Glutamatergic neuron (in vitro differentiated cells): ENCODE measurements at places on chromosomes 11 and 22. TPM values are rescaled to one million over a fixed set of nuclear protein-coding genes. Genes with fewer than 3 reads are reported as not detected.

PIK3IP1 gene
- total RNA-seq, result 38.8 TPM

MS4A13 gene
- not detected for total RNA-seq

TRIM51 gene
- 0.37 TPM for total RNA-seq

RASSF10 gene
- not detected for total RNA-seq

SLCO2B1 gene
- total RNA-seq, result not detected

- no peak for DNase-seq
These were observed 11.7 kb downstream of the EIF3L start for GRCh38 chr22:37860796-37861421.

DNA sequence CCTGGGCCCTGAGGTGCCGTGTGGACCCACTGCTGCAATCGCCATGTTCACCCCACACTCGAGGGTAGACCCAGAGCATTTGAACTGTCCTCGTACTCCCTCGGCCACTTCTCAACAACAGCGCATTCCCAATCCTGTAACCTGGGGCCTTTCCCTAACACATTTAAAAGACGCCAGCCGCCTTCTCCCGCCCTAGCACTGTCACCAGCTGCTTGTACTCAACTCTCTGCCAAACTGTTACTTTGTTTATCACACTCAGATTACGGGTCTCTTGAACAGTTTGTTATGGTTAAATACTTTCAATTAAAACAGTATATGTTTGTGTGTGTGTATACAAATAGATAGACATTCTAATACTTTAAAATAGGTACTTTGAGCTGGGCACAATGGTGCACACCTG, 20.7 kb downstream of the CDKN1C start:
- DNase-seq, result no peak

DNA sequence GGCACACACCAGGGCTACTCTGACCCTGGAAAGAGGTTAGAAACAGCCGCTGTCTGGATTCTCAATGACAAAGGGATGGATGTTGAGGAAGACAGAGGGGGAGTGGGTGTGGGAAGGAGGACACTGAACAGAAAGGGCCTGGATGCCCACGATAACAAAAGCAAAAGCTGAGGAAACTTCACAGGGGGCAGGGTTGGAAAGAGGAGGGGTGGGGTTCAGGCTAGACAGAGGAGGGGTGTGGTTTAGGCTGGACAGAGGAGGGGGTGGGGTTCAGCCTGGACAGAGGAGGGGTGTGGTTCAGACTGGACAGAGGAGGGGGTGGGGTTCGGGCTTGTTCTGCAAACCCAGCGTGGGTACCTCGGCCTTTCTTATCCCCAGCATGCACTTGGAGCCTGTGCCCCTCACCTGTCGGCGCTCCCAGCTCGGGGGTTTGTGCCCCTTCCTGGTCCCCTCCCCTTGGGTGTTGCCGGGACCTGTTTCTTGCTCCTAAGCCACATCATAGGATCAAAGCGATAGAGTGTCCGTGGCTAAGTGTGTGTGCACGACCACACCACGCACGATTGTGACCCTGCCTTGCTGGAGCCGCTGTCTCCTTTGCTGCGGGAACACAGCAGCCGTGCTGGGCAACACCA, 75.6 kb downstream of the BRD1 start:
- DNase-seq, result no peak

- no peak for DNase-seq
These were observed 35.9 kb downstream of the MYO18B start for GRCh38 chr22:25777870-25778269.

GRCh38 chr11:10122326-10123197, 171.5 kb downstream of the SBF2 start:
- DNase-seq, result no peak

DNA sequence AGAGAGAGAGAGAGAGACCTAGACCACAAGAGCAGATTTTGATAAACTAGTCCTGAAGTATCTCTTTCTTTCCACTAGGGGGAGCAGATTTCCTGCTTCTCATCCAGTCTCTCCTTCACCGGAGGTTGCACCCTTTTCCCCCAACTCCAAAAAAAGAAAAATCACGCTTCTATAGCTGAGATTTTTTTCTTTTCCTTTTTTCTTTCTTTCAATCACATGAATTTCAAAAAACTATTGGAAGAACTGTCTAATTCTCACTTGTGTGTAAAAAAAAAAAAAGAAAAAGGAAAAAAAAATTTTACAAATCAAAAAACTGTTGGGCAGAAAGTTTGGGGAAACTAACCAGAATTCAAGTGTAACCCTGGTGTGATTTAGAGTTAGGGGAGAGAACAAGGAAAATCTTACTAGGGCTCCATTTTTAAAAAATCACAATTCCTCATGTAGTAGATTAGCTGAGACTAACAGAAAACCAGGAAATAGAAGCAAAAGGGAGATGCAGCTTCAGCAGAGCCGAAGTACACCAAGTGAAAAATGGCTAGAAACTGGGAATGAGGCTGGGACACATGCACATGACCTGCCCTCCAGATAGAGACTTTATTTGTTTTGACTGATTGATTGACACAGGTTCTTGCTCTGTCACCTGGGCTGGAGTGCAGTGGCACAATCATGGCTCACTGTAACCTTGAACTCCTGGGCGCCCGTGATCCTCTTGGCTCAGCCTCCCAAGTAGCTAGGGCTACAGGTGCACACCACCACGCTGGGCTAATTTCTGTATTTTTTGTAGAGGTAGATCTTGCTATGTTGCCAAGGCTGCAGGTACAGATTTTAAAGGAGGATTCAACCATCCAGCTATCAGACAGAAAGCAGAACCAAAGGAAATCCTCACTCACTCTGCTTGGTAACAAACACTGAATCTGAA, 27.1 kb downstream of the SDHD start:
- DNase-seq, result no peak

- peak; percentile 75 for DNase-seq
These were observed 26.5 kb upstream of the UBASH3B start for GRCh38 chr11:122628810-122629555.

DNA sequence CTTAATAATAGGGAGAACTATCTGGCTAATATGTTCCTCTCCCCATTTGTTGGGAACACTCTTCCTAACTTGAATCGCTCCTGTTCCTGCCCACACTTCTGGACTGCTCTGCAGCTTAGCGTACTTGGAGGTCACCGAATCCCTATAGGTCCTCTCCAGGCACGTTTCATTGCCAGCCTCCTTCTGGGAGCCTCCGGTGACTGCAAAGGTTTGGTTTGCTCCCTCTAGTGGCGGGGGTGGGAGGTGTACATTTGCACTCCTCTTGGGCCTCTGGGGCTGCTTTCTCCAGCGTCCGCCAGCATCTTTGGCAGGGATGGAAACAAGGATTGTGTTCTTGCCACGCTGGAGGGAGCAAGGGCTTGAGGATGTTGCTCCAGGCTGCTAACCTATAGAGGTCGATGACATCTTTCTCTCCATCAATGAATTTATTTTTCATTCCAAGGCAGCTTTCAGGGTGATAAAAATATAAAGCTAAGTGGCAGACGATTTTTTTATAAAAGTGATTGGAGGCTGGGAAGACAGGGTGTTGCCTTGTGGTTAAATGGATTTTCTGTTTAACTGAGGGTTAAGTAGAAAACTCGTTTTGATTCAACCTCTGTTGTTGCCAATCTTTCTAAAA, 48.7 kb downstream of the TSPAN18 start:
- peak; percentile 73 for DNase-seq

DNA sequence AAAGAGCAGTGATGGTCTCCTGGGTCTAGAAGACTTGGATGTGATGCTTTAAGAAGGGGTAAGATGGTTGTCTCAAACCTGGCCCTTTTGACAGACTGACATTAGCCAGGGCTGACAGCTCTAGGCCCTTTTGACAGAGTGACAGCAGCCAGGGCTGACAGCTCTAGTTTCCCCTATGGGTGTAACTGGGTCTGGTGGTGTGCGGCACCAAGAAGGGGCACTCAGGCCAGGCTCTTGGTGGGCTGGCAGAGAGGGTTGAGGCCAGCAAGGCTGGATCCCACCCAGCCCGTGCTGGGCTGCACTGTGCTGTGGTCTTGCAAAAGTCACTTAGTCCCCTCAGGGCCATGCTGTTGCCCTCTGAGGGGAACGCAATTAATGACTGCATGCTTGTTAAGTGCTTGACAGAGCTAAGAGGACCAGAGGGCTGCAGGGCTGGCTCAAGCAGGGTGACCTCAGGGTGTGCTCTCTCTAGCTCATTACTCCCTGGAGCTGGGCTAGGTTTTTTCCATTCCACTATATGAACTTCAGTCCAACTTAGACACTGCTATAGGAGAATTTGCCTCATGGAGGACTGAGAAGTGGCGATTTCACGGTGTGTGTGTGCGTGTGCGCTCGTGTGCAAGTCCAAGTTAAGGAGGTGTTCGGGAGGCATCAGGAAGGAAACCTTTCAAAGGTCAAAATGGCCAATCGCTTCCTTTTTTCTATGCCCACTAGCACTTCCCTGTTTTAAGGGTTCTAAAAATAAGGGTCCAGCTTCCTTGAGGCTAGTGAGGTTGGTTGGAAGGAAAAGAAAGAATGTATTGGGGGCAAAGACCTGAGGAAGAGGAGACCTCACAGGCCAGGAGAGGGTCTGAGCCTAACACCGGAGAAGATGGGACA, 4.4 kb downstream of the UBASH3B start:
- DNase-seq, result peak; percentile 28

DNA sequence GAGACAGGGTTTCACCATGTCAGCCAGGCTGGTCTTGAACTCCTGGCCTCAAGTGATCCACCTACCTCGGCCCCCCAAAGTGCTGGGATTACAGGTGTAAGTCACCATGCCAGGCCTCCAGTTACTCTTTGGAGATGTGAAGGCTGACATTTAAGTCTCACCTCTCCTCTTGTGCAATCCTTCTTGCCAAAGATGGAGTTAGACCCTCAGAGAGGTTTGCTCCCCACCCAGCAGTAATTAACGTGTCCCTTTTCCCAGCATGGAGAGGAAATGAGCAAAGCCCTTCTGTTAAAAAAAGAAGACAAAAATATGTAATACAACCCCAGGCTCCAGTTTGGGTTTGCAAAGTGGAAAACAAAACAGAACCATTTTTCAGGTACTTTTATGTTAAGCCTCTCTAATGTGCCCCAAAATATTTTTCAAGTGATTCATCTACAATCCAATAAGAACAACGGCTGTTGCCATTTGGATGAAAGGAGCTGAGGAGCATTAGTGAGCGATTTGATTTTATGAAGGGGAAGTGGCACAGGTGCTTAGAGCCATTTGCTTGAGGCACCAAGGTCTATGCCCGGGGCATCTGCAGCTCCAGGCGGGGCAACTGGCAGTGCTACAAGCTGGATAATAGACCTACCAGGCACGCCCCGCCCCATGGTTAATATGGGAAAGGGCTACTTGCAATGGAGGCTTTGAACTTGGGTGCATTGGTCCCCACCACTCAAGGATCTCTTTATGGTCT, 57.2 kb downstream of the GRIK4 start:
- DNase-seq, result no peak

GRCh38 chr22:19057539-19057938, 64.7 kb downstream of the DGCR2 start:
- no peak for DNase-seq
